ENCODE measurements at places on chromosomes 3 and 15.

DNA sequence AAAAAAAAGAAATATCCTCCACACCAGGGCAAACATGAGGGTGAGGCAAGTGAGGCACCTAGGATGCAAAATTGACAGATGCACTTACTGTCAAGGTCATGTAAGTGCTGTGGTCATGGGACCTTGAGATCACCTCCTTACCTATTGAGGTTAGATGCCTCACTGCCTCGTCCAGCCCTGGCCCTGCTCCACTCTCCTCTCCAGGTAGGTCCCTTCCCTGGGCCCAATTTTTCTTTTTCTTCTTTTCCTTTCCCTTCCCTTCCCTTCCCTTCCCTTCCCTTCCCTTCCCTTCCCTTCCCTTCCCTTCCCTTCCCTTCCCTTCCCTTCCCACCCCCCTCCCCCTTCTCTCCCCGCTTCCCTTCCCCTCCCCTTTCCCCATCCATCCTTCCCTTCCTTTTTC lies 71.1 kb upstream of the DLG1 start:
- no peak overlapping the region for H3K27ac ChIP-seq
- DNase-seq, result peak; percentile 17

- peak; percentile 48 for DNase-seq
- H3K4me3 ChIP-seq, result no peak overlapping the region
- no peak overlapping the region for H3K27ac ChIP-seq
- H3K27me3 ChIP-seq, result peaks cover 91% of the 10 kb centered on the region
These were observed 384.8 kb upstream of the SEMA6D start for GRCh38 chr15:47332481-47332880.

DNA sequence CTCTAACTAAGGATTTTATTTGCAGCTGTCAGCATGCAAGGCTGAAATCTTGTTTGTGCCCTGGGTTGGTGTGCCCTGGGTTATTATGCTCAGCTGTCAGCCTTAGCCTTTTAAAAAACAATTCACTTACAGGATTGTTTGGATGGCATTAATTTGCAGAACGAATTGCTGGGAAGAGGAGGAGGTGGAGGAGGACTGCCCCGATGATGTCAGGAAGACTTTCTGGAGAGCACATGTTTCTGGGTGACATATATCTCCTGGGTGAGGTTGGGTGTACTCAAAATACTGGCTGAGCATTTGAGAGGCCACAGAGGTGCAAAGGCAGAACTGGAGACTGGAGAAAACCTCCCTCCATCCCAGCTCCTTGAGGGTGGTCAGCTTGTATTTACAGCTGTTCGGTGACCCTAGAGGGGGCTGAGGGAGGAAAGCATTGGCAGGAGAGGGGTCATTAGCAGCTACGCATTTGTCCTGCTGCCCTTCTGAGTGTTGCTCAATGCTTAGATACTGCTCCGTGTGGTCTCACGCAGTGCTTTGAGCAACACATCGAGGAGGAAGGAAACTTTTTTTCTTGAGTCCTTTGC lies 59.8 kb upstream of the PSMD6 start:
- H3K27ac ChIP-seq, result no peak overlapping the region
- no peak overlapping the region for H3K4me3 ChIP-seq
- peaks cover 11% of the 10 kb centered on the region for H3K4me1 ChIP-seq
- H3K27me3 ChIP-seq, result no peaks in the 10 kb centered on the region

DNA sequence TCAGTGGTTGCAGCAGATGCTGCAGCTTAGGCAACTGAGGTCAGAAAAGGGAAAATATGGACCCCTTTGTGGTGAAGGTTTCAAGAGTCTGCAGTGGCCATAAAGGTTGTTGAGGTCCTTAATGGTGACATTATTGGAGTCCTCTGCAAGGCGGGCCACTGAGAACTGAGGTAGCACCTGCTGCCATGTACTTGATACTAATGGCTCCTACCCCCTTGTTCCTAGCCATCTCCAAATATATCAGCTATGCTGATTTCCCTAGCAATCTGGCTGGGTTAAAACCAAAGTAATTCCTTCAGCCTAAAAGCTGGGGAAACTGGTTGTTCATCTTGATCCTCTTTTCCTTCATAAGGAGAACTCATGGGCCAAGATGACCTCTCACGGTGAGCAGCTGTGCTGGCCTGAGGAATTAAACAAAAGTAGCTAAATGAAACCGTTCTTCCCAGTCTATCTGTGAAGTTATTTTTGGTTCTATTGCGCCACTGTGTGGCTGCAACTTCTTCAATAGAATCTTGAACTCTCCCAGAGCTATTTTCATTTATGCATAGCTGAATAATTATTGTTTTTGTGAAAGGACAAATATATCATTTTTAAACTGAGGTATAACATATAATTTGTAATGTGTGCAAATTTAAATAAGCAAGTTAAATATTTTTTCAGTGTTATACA lies 76.1 kb upstream of the PLSCR4 start:
- DNase-seq, result no peak
- H3K27ac ChIP-seq, result no peak overlapping the region
- H3K27me3 ChIP-seq, result no peaks in the 10 kb centered on the region
- H3K36me3 ChIP-seq, result no peaks in the 10 kb centered on the region
- H3K4me3 ChIP-seq, result no peak overlapping the region

GRCh38 chr15:93378558-93378957 lies 289.5 kb upstream of the RGMA start:
- no peaks in the 10 kb centered on the region for H3K4me1 ChIP-seq
- no peak overlapping the region for H3K4me3 ChIP-seq
- DNase-seq, result no peak
- peak overlapping the region; percentile 71 for H3K27ac ChIP-seq

GRCh38 chr3:40766396-40766795 lies 241.6 kb downstream of the ZNF621 start:
- no peak overlapping the region for H3K4me3 ChIP-seq
- H3K27me3 ChIP-seq, result no peaks in the 10 kb centered on the region
- peaks cover 3% of the 10 kb centered on the region for H3K4me1 ChIP-seq
- no peaks in the 10 kb centered on the region for H3K36me3 ChIP-seq
- no peak overlapping the region for H3K27ac ChIP-seq

DNA sequence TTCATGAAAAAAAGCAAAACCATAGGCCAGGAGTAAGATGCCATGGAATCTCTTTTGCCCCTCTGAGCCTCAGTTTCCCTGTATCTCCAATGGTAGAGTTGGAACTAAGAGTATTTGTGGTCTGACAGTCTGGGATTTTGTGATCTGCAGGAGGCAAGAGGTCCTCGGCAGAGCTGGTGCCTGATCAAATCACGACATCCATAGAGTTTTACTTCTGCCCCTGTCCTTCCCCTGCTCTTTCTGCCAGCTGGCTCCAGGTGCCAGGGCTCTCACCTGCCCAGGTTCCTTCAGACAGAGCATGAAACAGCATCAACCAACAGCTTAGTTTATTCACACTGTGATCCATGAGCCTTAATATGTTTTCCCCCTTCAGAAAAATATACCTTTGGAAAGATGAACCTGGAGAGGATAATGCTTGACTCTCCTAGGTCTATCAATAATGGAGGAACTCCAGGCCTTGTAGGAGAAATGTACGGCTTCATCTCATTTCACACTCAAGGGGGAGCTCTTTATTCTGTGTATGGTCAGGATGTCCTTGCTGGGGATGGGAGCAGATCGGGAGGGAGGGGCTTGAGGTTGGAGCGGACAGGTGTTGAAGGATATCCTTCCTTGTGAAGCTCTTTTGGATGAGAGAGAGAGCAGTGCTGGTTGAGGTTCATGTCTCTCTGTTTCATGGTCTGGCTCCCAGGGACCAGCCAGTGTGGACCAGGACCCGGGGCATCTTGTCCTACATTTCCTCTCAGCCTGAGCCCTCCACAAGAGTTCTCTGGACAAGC lies 309.9 kb downstream of the RPLP1 start:
- no peaks in the 10 kb centered on the region for H3K36me3 ChIP-seq
- no peaks in the 10 kb centered on the region for H3K4me1 ChIP-seq
- H3K27ac ChIP-seq, result no peak overlapping the region
- no peaks in the 10 kb centered on the region for H3K27me3 ChIP-seq
- DNase-seq, result peak; percentile 79

DNA sequence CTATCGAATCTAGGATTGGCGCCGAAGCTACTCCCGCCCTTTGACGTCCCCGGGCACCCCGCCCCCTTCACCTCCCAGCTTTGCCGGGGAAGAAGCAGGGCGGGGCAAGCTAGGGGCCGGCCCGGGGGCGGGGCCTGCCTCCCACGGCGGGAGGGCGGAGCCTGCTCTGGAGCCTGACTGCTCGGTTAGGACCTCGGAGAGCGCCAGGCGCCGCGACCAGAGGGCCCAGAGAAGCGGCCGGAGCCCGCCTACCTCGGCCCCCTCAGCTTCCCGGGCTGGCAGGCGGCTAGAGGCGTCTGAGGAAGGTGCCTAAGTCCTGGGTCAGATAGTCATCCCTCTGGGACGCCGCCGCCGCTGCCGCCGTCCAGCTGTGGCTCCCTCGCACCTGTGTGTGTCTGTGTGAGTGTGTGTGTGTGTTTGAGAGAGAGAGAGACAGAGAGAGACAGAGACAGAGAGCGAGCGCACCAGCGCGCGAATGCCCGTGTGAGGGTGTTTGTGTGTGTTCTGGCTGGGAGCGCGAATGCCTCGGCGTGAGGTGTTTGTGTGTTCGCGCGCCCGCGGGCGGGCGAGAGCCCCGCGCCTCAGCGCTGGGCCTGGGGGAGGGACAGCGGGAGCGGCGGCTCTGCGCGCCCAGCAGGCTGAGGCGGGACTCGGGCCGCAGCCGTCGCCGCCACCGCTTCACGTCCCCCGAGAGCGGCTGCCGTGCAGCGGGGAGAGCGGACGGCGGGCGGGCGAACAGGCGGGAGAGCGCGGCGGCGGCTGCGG lies at the start of gene STXBP5L:
TSS of gene STXBP5L (plus strand) at position 176 of the 765 bp plus-strand sequence. CDS start 1,374 bp downstream, outside the sequence.
- H3K4me3 ChIP-seq, result peak within 1 kb of the TSS; percentile 84
- H3K27ac ChIP-seq, result no peak within 1 kb of the TSS
- peaks cover 39% of the 10 kb centered on the region for H3K27me3 ChIP-seq
- no peaks in the 10 kb centered on the region for H3K36me3 ChIP-seq

- no peaks in the 10 kb centered on the region for H3K27me3 ChIP-seq
- DNase-seq, result no peak
- peaks cover 14% of the 10 kb centered on the region for H3K4me1 ChIP-seq
- no peak overlapping the region for H3K27ac ChIP-seq
These were observed 74.7 kb downstream of the MAGI1 start for GRCh38 chr3:65963787-65964677.

DNA sequence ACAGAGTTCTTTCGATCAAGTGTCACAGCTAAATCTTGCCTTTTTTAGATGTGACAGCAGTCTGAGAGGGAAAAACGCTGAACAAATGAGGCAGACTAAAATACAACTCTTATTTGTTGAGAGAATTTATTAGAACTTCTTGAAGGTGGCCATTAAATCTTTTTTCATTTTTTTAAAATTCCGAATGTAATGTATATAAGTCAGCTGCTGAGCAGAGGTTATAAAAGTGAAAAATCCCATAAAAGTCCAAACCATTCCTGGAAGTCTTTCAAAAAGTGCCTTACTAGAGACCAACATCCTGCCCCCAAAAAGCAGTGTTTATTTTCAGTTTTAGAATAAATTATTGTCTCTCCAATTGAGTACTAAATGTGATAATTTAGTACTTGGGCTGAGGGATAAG lies 3.1 kb downstream of the TSEN2 start:
- H3K4me1 ChIP-seq, result no peaks in the 10 kb centered on the region
- no peak overlapping the region for H3K27ac ChIP-seq
- H3K36me3 ChIP-seq, result peaks cover 21% of the 10 kb centered on the region

DNA sequence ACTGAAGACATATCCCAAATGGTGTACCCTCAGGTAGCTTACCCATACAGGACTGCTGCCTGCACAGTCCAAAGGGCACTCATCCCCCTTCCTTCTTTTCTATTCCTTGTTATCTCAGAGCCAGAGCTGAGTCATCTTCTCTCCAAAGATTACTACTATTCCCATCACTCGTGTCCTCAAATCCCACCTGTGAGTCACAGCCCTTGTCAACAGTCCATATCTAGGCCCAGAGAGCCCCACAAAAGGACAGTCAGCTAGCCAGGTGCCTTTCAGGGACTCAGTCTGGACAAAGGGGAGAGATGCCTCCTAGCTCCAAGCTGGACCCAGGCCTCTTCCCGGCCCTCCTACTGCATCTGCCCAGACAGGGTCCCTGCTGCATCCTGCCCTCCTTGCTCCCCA lies 11.0 kb downstream of the PARP16 start:
- H3K27me3 ChIP-seq, result no peaks in the 10 kb centered on the region
- no peaks in the 10 kb centered on the region for H3K36me3 ChIP-seq
- no peak overlapping the region for H3K27ac ChIP-seq
- H3K4me1 ChIP-seq, result peaks cover 3% of the 10 kb centered on the region

GRCh38 chr3:47661121-47661752 lies 82.6 kb upstream of the CSPG5 start:
- H3K36me3 ChIP-seq, result peaks cover 79% of the 10 kb centered on the region
- no peak overlapping the region for H3K27ac ChIP-seq
- no peaks in the 10 kb centered on the region for H3K27me3 ChIP-seq
- no peaks in the 10 kb centered on the region for H3K4me1 ChIP-seq

GRCh38 chr15:31375772-31376171 lies 49.1 kb downstream of the KLF13 start:
- no peak overlapping the region for H3K27ac ChIP-seq
- no peak overlapping the region for H3K4me3 ChIP-seq
- no peak for DNase-seq

DNA sequence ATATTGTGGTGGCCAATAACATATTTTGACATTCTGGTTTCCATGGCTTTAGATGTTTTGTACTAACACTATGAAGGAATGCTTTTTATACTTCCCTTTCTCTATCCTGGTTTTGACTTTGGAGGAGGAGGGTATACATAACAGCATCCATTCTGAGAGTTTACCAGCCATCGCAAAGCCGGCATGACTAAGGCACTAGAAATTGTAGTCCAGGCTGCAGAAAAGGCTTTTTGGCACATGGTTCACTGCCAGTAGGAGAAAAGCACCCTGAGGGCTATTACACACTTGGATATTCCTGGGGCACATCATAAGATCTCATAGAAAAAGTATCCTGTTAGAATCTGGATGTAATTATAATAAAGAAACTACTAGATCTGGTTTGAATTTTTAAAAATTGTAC lies 101.8 kb downstream of the STT3B start:
- no peaks in the 10 kb centered on the region for H3K27me3 ChIP-seq
- no peaks in the 10 kb centered on the region for H3K4me1 ChIP-seq
- no peak overlapping the region for H3K4me3 ChIP-seq
- peak overlapping the region; percentile 28 for H3K27ac ChIP-seq
- DNase-seq, result no peak

GRCh38 chr3:191363221-191363620 lies 32.9 kb upstream of the UTS2B start:
- H3K27ac ChIP-seq, result no peak overlapping the region
- H3K36me3 ChIP-seq, result peaks cover 65% of the 10 kb centered on the region
- DNase-seq, result no peak
- H3K4me1 ChIP-seq, result no peaks in the 10 kb centered on the region
- H3K4me3 ChIP-seq, result no peak overlapping the region

GRCh38 chr3:52714335-52715302 lies 8.7 kb downstream of the SPCS1 start:
- H3K4me3 ChIP-seq, result no peak overlapping the region
- H3K27me3 ChIP-seq, result no peaks in the 10 kb centered on the region
- peaks cover 44% of the 10 kb centered on the region for H3K36me3 ChIP-seq
- H3K27ac ChIP-seq, result no peak overlapping the region
- H3K4me1 ChIP-seq, result no peaks in the 10 kb centered on the region
- DNase-seq, result peak; percentile 97

DNA sequence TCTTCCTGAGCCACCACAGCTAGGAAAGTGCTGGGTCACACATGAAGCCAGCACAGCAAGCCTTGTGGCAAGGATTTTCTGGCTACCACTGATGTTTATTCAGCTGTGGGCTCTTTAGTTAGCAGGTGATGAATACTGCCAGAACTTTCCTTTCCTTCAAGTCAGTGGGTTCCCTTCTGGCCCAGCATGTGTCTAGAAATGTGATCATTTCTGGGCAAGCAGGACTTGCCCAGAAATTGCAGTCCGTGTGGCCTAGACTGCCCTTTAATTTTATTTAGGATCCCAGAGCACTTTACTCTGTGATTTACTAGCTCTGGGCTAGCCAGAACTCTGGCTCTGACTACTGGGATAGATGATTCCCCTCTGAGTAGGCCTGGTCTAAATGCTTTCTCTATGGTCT lies 397.5 kb downstream of the ZIC4 start:
- DNase-seq, result no peak
- H3K4me3 ChIP-seq, result no peak overlapping the region
- no peaks in the 10 kb centered on the region for H3K27me3 ChIP-seq
- H3K27ac ChIP-seq, result no peak overlapping the region
